ENCODE measurements at places on chromosomes 2 and 18.

GRCh38 chr2:48723129-48723528, 32.4 kb downstream of the LHCGR start:
- DNase-seq = no peak

- no peak for DNase-seq
Observed at GRCh38 chr2:241891988-241892298, 22.4 kb downstream of the RTP5 start.

- DNase-seq = no peak
Observed at GRCh38 chr2:74201596-74201995, 3.2 kb downstream of the MTHFD2 start.

GRCh38 chr2:207317378-207317984, 151.7 kb upstream of the KLF7 start:
- DNase-seq = no peak

DNA sequence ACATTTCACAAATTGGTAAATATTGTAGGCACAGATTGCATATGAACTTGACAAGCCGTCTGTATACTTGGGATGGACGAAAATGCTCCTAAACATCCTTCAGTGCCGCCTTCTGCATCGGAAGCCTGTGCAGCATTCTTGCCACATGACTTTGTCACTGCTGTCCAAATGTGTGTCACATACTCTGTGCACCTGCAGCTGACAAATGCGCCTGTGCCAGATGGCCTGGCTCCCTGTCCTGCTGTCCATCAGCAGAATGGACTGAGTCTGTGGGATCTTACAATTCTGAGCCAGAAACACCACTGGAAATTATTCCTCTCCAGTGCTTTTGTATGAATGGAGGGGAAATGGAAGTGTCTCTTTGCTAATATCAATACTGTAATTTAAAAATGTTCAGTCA, 89.9 kb downstream of the DCDC2C start:
- no peak for DNase-seq

- no peak for DNase-seq
Observed at GRCh38 chr2:235940330-235940729, 227.9 kb downstream of the GBX2 start.

DNA sequence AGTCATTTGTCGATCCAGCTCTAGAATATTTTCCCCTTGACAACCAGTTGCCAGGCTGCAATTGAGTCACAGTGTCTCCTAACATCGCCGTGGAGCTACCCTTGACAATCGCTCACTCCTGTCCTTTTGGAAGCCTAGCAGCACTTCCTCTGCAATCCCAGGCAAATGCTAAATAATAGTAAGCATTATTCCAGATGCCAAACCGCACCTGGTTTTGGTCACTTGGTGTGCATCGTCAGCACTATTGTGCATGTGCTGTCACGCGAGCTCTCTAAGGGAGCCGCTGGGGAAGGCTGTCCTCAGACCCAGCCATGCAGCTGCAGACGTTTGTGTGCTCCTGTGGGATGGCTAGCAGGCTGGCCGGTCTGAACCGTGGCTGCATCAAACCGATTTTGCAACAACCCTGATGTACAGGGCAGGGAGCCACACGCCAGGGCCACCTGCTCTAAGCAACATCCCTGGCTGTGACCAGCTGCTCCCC, 549.5 kb upstream of the ID2 start:
- DNase-seq = no peak

DNA sequence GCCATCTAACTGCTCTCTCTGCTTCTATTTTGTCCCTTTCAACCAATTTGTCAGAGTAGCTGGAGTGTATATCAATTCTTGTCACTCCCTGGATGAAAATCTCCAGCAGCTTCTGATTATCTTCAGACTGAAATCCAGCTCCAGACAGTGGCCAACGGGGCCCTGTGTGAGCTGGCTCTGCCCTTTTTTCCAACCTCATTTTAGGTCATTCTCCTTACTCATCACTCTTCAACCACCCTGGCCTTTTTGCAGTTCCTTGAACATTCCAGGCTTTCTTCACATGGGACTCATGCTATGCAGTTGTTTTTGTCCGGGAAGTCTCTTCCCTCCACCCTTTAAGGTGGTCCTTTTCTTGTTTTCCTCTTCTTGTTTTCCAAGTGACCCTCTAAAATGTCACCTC, 15.4 kb upstream of the FAP start:
- no peak for DNase-seq

- DNase-seq = no peak
Observed at GRCh38 chr2:190759749-190760213, 110.9 kb downstream of the NAB1 start.

DNA sequence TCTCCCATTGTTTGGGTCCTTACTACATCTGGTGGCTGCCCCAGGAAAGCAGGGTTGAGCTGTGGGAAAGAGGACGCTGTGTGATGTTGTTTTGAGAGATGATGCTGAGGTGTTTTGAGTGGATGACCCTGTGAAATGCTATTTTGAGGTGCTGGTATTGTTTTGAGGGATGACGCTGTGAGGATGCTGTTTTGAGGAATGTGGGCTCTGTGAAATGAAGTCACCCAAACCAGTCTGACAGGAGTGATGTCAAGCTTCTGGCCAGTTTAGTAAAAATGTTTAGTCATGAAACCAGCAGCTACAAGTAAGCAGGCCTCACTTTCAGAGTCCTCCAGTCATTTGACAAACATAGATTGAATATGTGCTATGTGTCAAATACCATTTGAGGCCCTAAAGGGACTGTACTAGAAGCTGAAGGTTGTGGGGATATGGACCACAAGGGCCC, 16.1 kb upstream of the PUM2 start:
- DNase-seq = no peak

DNA sequence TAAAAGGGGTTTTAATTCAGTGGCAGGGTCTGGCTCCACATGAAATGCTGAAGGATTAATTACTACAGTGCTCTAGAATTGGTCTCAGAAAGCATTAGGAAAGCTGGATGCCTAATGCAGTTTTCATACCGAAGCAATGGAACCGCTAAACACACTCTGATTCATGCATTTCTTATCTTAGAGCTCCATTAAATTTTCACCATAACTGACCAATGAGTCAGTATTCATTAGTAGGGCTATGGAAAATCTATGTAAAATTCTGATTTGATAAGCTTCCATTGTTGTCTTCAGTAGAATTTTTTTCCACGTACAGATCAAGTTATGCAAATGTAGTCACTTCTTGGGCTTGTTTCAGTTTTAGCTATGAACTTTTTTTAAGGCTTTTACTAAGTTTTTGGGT, 359.9 kb downstream of the ARHGAP15 start:
- DNase-seq = no peak

- DNase-seq = no peak
Observed at GRCh38 chr2:63056107-63057050, 5.7 kb downstream of the OTX1 start.

- DNase-seq = no peak
Observed at GRCh38 chr2:41955316-41956043, 92.3 kb upstream of the PKDCC start.

DNA sequence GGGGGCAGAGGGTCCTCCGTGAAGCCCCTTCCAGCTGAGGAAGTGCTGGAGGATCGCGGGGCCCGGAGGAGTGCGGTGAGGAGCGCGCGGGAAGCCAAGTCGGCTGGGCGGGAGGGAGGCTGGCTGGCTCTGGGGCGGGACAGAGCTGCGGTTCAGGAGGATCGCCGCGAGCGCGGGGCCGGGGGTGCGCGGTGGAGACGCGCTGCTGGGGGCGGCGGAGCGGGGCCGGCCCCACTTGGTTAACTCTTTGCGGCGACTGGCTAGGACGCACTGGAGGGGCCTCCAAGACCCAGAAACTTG, 464 bp downstream of the CYBRD1 start:
- no peak for DNase-seq

GRCh38 chr2:142642650-142643049, 234.8 kb upstream of the KYNU start:
- DNase-seq = no peak

DNA sequence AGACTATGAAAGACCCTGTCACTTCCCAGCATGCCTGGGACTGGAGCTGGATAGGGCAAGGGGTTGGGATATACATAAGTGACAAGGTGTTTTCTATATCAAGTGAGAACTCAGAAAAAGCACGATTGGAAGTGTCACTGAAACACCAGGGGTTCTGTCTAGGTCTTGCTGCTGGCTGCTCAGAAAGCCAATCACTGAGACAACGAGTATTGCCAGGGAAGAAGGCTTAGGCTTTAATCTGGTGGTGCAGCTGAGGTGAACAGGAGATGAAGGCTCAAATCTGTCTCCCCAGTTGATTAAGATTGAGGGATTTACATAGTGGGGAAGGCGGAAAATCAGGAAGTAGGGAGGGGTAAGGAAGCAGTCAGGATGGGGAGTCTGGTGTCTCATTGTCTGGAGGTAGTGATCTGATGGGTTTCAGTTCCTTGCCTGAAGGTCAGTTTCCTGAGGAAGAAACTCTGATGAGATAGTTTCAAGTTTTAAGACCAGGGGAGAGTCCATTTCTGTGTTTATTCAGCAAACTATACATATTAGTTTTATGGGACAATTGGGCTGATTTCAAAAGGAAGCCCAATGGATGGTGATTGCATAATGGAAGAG, 3.5 kb upstream of the C2orf74 start:
- DNase-seq = no peak

- no peak for DNase-seq
Observed at GRCh38 chr18:29226213-29226612, 1049.3 kb upstream of the CDH2 start.

DNA sequence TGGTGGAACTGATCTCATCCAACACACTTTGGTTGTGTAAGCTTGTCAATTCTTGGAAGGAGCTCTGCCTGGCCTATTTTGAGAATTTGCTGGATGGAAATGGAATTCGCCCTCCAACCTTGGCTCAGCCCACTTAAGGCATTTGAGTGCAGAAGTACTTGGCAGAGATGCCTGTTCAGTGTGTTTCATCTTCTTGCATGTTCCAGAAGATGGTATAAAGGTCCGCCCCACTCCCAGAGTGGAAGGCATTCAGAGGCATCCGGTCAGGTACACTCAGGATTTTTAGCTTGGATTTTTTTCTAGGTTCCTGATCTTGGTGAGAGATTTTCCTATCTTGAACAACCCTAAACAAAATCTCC, 61.3 kb upstream of the TXNDC2 start:
- DNase-seq = no peak

DNA sequence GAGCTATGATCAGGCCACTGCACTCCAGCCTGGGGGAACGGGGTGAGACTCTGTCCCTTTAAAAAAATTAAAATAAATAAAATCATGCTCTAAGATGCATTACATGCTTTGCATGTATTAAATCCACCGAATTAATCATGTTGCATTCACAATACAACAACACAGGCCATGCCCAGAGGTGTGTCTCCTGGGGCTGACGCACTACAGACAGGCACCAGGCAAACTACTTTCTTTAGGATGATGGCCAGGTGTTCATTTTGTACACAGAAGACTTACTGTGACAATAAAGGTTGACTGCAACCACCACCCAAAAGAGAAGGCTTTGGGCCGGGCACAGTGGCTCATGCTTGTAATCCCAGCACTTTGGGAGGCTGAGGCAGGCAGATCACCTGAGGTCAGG, 226.8 kb upstream of the PXDN start:
- DNase-seq = no peak

GRCh38 chr2:86239326-86239725, 40.1 kb downstream of the MRPL35 start:
- no peak for DNase-seq

DNA sequence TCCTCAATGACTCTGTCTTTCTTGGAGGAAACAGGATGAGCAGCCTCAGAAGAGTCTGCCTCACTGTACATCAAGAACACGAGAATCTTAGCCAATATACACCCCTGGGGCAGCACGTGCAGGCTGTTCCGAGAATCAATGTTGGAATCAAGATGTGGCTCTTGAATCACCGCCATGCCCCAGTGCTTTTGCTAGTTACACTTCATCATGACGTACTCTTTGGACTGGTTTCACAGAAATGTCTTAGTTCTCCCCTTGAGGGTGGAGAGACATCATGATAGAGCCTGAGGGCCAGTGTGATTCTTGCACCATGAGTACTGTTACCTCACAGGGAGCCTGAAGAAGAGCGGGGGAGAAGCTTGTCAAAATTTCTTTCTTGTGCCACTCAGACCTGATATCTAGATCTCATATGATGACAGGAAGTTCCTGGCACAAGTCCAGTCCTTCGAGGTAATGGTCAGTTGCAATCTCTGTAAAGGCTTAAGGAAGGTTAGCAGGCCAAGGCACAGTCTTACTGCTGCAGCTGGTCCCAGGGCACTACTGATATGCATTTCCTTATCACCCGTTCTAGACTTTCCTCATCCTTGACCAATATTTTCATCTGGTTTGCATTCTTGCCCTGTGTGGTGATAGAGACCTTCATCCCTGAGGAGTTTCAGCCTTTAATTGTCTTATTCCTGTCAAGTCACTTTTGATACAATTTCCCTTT, 28.2 kb upstream of the STAT4 start:
- DNase-seq = no peak

DNA sequence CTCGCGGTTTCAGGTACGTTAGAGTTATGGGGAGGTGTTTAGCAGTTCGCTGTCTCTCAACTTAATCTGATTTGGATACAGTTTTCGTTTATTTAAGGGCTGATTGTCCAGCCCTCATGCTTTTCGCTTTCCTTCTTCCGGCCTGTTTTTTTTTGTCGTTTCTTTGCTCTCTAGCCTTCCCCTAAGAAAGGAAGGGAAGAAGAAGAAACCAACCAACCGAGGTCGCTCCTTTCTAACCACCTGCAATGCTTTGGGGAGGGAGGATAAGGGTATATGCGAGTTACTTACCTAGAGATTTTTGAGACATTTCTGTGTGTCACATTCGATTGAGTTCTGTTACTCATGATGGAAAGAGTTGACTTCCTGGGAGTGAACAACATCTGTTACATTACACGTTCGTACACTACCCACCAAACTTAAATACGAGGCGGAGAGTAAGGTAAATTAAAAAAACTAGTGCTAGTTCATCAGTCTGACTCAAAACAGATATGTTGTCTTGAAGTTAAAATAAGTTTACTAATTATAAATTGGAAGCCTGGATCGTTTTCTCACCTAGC, 918 bp downstream of the EIF5B start:
- no peak for DNase-seq

DNA sequence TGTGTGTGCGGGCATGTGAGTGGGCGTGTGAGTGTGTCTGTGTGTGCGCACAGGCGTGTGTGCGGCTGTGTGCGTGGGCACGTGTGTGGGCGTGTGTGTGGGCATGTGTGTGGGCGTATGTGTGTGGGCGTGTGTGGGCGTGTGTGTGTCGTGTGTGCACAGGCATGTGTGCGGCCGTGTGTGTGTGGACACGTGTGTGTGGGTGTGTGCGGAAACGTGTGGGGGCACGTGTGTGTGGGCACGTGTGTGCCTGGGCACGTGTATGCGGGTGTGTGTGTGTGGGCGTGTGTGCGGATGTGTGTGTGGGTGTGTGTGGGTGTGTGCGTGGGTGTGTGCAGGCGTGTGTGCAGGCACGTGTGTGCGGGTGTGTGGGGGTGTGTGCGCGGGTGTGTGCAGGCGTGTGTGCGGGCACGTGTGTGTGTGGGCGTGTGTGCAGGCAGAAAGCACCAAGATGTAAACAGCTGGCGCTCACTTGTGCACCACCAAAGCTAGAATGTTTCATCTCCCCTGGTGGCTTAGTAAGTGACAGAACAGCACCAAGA, 31.2 kb upstream of the ALKAL2 start:
- no peak for DNase-seq

- DNase-seq = no peak
Observed at GRCh38 chr2:26410764-26411243, 9.1 kb downstream of the DRC1 start.

GRCh38 chr2:241948901-241949735, 79.6 kb downstream of the RTP5 start:
- no peak for DNase-seq

- DNase-seq = no peak
Observed at GRCh38 chr2:172753610-172754009, 18.0 kb downstream of the RAPGEF4 start.

All from effector memory CD8-positive, alpha-beta T cell (primary cell).